ENCODE measurements at places on chromosomes 2 and 18. TPM values are rescaled to one million over a fixed set of nuclear protein-coding genes. Genes with fewer than 3 reads are reported as not detected.

- no peak overlapping the region for H3K27ac ChIP-seq
- H3K4me3 ChIP-seq = no peak overlapping the region
- no peaks in the 10 kb centered on the region for H3K27me3 ChIP-seq
- H3K36me3 ChIP-seq = no peaks in the 10 kb centered on the region
- no peak for DNase-seq
Measured at GRCh38 chr2:201465524-201465971, 14.0 kb downstream of the STRADB start.

DNA sequence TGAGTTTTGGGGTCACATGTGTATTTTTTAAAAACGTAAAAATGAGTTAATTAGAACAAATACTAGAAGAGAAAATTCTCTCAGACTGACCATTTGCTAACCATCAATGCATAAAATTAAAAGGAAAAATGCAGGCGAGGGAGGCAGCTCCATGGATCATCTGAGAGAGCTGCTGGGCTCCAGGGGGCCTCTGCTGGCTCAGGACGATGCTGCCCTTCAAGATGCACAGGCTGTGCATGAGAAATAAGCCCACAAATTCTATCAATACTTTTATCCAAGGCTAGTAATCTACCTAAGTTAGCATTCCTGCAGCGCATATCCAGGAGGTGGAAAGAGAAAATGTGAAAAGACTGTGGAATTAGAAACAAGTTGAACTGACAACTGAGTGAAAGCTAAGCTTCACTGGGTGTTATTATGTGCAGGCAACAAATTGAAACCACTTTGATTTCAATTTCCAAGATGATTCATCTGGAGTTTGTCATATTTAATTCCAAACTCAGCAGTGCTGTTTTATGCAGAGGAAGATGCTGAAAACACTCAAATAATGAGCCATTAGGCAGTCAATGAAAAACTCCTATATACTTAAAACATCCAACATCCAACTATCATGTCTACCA lies 261.1 kb downstream of the NBAS start:
- H3K36me3 ChIP-seq = no peaks in the 10 kb centered on the region
- no peak for DNase-seq
- no peak overlapping the region for H3K27ac ChIP-seq
- H3K27me3 ChIP-seq = no peaks in the 10 kb centered on the region

GRCh38 chr2:188452084-188452483 lies 160.4 kb downstream of the GULP1 start:
- no peaks in the 10 kb centered on the region for H3K27me3 ChIP-seq
- H3K27ac ChIP-seq = no peak overlapping the region
- no peak for DNase-seq
- peaks cover 7% of the 10 kb centered on the region for H3K4me1 ChIP-seq
- H3K36me3 ChIP-seq = no peaks in the 10 kb centered on the region
- no peak overlapping the region for H3K4me3 ChIP-seq

Gene NETO1
- not detected for total RNA-seq

Gene IL36G
- total RNA-seq = not detected

Gene RASGRP3
- 12.2 TPM for total RNA-seq
